ENCODE measurements at places on chromosomes 13 and 19.
A peak's percentile ranks its signal among the peaks of the same experiment; 100 is the strongest.

GRCh38 chr13:51599444-51600176 is 15.3 kb downstream of the WDFY2 start:
- DNase-seq = no peak

DNA sequence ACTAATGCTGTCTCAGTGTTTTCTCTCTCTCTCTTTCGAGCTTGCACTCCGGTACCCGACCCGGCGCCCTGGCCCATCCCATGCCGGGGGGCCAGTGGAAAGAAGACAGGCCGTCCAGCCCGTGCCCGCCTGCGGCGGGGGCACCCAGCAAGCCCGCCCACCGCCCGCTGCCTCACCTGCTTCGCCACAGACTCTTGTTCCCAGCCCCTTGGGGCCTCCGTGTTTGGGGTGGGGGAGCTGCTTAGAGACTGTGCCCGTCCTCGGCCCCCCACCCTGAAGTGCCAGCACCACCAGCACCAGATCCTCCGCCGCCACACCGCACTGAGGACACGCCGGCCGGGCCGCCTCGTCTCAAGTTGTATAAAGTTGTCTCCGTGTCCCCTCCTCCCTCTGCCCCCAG is 2.4 kb downstream of the LENG9 start:
- no peak for DNase-seq

DNA sequence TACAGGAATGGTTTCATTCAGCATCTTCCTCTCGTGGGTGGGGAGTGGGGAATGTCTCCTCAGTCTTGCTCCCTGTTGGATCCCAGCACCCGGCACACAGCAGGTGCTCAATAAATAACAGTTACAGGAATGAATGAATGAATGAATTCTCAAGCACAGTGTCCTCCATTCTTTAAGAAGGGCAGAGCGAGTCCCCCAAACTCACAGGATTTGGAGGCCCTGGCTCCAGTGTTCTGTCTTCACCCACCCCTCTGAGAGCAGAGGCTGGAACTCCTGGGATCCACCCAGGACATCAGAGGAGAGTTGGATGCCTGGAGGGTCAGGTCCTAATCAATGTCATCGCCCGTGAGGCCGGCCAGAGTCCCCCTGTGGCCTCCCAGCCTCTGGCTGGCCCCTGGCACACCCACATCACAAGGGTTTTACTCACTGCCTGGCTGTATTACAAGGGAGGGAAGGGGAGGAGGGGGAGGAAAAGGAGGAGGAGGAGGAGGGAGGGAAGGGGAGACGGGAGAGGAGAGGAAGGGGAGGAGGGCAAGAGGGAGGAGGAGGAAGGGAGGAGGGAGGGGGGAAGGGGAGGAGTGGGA is 8.7 kb upstream of the CREB3L3 start:
- no peak for DNase-seq

DNA sequence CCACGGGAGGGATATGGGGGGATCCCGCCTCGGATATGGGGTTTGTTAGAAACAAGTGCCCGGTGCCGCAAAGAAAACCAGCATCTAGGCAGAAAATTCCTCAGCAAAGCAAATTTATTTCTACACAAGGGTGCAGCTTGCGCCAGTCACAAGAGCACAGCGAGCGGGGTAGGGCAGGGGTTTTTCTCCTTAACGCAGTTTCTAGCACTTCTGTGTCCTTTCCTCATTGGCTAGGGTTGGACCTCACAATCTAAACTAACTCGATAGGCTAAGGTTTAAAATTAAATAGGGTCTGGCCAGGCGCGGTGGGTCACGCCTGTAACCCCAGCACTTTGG is 595 bp downstream of the ZNF440 start:
- no peak for DNase-seq

GRCh38 chr19:13652810-13653590 is 111.3 kb upstream of the MRI1 start:
- DNase-seq = peak; percentile 84

DNA sequence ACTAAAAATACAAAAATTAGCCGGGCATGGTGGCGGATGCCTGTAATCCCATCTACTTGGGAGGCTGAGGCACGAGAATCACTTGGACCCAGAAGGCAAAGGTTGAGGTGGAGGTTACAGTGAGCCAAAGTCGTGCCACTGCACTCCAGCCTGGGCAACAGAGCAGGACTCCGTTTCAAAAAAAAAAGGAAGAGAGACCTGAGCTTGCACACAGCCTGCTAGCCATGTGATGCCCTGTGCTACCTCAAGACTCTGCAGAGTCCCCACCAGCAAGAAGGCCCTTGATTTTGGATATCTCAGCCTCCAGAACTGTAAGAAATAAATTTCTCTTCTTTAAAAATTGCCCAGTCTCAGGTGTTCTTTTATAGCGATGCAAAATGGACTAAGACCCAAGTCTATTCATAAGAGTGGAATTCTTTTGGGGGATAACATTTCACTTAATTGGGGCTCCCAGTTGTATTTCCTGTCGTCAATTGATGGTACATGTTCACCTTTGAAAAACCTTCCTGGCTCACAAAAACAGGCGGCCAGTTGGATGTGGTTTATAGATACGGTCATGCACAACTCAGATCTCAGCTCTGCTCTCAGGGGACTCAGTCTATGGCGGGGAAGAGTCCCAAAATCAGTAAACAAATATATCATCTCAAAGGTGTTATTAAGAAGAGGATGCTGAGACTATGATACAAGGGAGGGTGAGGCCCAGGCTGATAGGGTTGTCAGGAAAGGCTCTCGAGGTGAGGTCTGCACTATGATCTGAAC is 2.4 kb upstream of the CHERP start:
- DNase-seq = no peak

DNA sequence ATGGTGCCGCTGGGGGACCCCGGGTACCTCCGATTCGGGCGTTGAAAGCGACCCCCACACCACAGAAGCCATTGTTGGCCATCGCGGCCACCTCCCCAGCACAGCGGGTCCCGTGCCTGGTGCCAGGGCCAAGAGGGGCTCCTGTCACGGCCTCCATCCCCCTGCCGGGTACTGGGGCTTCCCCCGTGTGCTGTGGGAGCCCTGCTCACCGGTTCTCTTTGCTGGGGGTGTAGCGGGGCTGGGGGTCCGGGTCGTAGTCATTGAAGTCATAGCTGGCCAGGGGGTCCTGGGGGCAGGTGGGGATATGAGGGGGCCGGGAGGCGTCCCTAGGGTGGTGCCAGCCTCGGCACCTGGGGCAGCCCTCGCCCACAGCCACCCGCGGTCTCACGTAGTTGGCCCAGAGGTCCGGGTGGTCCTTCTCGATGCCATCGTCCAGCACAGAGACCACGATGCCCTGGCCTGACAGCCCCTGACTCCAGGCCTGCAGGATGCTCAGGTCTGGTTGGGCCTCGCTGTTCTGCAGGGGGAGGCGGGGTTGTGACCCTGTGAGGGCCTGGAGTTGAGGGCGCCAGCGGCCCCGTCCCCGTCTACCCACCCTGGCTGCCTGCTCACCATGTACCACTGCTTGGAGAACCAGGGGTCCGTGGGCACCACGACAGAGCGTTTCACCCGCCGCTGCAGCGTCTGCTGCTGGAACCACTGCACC is 2.4 kb downstream of the PCSK4 start:
- DNase-seq = no peak
